ENCODE measurements at places on chromosomes 7 and 10.

DNA sequence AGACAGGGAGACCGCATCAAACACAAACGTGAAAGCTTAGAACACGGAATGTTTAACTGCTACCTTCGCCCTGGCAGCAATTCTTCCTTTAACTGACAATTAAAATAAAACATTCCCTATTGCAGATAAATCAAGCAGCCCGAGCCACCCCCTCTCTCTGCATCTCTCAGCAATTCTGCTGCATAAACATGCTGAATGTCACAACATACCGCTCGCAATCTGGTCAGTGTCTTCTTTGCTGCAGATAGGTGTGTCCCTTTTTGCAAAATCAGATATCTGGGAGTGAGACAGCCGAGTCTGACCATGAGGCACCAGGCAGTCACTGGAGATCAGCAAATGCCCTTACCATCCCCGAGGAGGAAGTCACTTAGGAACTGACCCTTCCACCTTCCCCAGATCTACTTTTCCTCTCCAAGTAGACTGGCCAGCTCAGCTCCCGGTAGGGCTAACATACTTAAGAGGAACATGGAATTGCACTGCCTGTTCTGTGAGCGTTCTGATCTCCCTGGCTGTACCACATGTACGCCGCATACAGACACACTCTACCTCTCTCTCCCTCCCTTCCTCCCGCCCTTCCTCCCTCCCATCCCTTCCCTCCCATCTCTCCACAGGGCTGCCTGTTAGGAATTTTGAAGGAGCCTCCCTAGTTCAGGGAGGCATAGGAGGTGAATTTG, at the start of gene FRMD4A:
FRMD4A (minus strand) TSS at position 537 of the 674 bp plus-strand sequence.
- DNase-seq, result no peak

DNA sequence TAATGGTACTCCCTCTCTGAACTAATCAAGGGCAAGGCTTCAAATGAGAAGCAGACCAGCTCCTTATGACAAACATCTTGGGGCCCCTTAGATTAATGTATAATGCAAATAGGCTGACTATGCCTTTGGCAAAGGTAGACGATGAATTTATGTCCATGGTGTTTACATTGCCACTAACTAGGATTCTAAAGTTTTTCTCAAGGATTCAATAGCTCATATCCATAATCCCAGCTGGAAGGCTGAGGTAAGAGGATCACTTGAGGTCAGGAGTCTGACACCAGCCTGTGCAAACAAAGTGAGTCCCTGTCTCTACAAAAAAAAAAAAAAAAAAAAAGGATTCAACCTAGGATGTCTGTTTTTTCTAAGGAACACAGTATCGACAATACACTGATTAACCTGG, 96.5 kb downstream of the ORC5 start:
- DNase-seq, result no peak

GRCh38 chr10:132336919-132337407, 5.0 kb downstream of the LRRC27 start:
- DNase-seq, result no peak

DNA sequence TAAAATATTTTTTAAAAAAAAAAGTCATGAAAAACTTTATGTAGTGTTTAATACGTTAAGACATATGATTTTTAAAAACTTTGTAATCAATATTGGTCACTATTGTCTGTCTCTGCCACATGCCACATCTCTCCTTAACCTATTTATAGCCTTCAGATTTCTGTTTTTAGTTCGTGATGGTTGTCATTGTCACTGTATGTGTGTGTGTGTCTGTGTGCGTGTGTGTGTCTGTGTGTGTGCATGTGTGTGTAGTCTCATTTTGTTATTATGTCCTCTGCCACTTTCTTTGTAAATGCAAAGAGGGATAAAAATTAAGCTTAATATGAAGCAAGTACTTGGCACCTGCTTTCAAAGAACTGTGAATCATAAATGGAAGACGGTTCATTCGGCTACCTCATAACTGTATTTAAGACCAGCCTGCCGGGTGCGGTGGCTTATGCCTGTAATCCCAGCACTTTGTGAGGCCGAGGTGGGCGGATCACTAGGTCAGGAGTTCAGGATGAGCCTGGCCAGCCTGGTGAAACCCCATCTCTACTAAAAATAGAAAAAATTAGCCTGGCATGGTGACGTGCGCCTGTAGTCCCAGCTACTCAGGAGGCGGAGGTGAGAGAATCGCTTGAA, 354.0 kb downstream of the ARL4A start:
- DNase-seq, result no peak

DNA sequence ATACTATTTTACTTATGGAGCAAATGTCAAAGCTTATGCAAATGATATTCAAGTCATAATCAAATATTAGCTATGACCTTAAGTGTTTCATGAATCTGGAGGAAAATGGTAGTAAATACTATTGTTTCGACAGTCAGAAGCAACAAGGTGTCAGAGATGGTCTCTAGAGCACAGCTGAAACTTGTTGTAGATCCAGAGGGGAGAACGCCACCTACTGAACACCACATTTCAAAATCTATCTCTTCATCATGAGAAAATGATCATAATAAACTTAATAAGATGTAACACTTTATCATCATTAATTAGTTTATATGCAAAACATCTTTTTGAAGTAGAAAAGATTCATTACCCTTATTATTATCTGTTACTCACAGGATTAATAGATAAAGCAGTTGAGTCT, 418.7 kb downstream of the GATA3 start:
- DNase-seq, result no peak

Measured in HFFc6 (cell line).